ENCODE measurements at places on chromosomes 6 and 20. TPM values are rescaled to one million over a fixed set of nuclear protein-coding genes. Genes with fewer than 3 reads are reported as not detected.

DNA sequence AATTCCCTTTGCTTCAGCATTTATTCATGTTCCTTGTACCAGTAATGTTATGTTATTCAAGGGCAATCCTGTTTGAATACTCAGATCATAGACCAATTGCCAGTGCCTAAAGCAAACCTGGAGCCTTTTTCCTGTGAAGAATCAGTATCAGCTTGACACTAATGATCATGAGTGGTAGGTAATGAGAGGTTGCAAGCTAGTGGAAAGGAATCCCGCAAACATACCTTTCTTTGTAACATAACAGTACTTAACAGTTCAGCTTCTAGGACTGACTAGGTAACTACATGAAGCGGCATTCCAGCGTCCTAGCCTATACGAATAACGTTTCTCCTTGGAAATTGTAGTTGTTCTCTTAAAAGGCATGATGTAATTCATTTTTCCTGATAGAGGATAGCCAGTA lies 253.7 kb downstream of the TMEM242 start:
- H3K36me3 ChIP-seq: no peaks in the 10 kb centered on the region
- H3K4me1 ChIP-seq: no peaks in the 10 kb centered on the region
- H3K27ac ChIP-seq: no peak overlapping the region
- DNase-seq: no peak
- H3K27me3 ChIP-seq: no peaks in the 10 kb centered on the region

DNA sequence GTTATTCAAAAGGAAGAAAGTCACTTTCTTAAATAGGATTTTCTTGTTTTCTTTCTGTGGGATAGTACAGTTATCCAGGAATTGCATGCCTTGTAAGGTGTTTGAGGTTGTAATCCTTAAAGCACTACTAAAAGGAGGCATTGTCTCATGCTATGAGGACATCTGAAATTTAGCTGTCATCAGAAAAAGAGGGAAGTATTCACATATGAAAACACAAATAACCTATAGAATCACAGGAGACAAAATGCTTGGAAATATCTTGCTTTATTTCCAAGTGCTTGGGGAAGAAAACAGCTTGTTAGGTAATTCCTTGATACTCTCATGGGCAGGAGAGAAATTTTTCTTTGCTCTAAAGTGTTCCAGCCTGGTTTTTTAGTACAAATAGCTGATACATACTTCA lies 40.1 kb downstream of the HECA start:
- peaks cover 55% of the 10 kb centered on the region for H3K36me3 ChIP-seq
- no peaks in the 10 kb centered on the region for H3K4me1 ChIP-seq
- H3K27me3 ChIP-seq: no peaks in the 10 kb centered on the region
- H3K27ac ChIP-seq: no peak overlapping the region
- H3K4me3 ChIP-seq: no peak overlapping the region

DNA sequence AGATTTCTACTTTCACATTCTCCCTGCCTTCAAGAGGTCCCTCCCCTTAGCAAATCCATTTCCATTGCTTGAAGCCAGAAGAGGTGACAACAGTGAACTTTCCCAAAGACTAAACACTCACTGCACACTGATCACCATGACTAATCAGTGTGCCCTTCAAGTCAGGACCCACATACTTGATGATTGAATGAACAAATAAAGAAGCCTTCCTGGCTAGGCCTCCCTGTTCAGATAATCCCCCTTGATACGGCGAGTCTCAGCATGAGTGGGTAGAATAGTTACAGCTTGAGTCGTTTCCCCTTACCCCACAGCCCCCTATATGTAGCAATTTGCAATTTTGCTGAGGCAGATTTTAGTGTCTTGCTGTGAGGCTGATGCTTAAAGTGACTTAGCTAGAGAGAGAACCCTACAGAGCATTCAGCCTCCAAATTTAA lies 102.2 kb downstream of the UNC5CL start:
- no peak overlapping the region for H3K4me3 ChIP-seq
- H3K27ac ChIP-seq: no peak overlapping the region
- no peaks in the 10 kb centered on the region for H3K36me3 ChIP-seq
- H3K27me3 ChIP-seq: no peaks in the 10 kb centered on the region

TUBB1 gene
- total RNA-seq: not detected

SLC17A4 gene
- not detected for total RNA-seq

GRCh38 chr20:22686097-22686496 lies 101.7 kb upstream of the FOXA2 start:
- no peak overlapping the region for H3K27ac ChIP-seq
- H3K36me3 ChIP-seq: no peaks in the 10 kb centered on the region
- no peak for DNase-seq
- no peaks in the 10 kb centered on the region for H3K4me1 ChIP-seq
- H3K27me3 ChIP-seq: no peaks in the 10 kb centered on the region
- H3K4me3 ChIP-seq: no peak overlapping the region

GRCh38 chr20:46774236-46774635 lies 64.8 kb downstream of the SLC2A10 start:
- no peaks in the 10 kb centered on the region for H3K27me3 ChIP-seq
- no peaks in the 10 kb centered on the region for H3K4me1 ChIP-seq
- no peak overlapping the region for H3K27ac ChIP-seq
- H3K36me3 ChIP-seq: no peaks in the 10 kb centered on the region

DNA sequence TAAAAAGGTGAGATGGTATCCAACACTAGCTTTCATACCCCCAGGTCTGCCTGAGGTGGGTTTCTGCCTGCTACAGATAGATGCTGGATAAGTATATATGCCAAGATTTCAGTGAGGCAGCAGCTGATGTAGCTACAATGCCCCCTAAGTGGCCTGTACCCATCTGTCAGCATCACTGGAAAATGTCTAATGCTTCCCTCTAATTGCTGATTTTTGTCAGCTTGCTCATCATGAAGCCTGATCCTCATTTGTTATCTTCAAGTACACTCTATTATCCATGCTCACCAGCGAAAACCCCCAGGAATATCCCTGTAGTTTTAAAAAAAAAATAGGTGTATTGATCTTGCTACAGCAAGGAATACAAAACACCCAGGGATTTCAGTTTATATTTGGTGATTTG lies 32.2 kb downstream of the OPRM1 start:
- H3K27ac ChIP-seq: no peak overlapping the region
- no peaks in the 10 kb centered on the region for H3K4me1 ChIP-seq
- no peak overlapping the region for H3K4me3 ChIP-seq
- no peaks in the 10 kb centered on the region for H3K36me3 ChIP-seq
- no peaks in the 10 kb centered on the region for H3K27me3 ChIP-seq

NOX3 gene
- not detected for total RNA-seq

DNA sequence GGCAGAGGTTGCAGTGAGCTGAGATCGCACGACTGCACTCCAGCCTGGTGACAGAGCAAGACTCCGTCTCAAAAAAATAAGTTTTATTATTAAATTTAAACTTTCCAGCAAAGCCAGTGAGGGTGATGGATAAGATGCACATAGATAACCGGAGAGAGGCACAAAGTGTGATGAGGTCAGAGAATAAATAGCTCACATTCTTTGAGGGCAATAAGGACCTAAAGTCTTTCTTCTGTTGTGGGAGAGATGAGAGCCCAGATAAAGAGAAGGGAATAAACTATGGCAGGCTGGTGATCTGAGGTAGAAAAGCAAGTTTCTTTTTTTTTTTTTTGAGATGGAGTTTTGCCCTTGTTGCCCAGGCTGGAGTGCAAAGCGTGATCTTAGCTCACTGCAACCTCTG lies 20.6 kb upstream of the EZR start:
- H3K27me3 ChIP-seq: no peaks in the 10 kb centered on the region
- H3K27ac ChIP-seq: no peak overlapping the region
- H3K36me3 ChIP-seq: no peaks in the 10 kb centered on the region
- no peak for DNase-seq
- no peak overlapping the region for H3K4me3 ChIP-seq
- H3K4me1 ChIP-seq: no peaks in the 10 kb centered on the region

GRCh38 chr6:98769546-98769945 lies 64.8 kb upstream of the POU3F2 start:
- H3K4me1 ChIP-seq: no peaks in the 10 kb centered on the region
- no peak for DNase-seq
- H3K36me3 ChIP-seq: no peaks in the 10 kb centered on the region
- no peaks in the 10 kb centered on the region for H3K27me3 ChIP-seq
- no peak overlapping the region for H3K27ac ChIP-seq

TFAP2A gene
- total RNA-seq: 0.21 TPM

DNA sequence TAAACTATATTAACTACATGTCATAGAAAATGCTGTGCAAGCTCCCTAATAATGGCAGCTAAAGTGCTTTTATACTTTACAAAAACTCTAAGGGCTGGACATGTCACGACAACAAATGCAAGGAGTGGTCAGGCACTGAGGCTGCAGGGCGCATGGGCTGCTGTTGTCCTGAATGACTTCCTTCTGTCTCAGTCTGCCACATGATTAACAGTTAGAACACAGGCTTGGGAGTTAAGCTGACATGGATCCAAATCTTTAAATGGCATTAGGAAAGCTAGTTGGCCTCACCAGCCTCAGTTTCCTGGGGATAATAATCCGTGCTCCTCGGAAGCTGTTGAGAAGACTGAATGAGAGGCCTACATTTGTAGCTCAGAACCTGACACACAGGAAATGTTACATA lies 57.4 kb downstream of the PREP start:
- no peaks in the 10 kb centered on the region for H3K4me1 ChIP-seq
- no peak overlapping the region for H3K4me3 ChIP-seq
- DNase-seq: no peak
- no peaks in the 10 kb centered on the region for H3K27me3 ChIP-seq

DNA sequence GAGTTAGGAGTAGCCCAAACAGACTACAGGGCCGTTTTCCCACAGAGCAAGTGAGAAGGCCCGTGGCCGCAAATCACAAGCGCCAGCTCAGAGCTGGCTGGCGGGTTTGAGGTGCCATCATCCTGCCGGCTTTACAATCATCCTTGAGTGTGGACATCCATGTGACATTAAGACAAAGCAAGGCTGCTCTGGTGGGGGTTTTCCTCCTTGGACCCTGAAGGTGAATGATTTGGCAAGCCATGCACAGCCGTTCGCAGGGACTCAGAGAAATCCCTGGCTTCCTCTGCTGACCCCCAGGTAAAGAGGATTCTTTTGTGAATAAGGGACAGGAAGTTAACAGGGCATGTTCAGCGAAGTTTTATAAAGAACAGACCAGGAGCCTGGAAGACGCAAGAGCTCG lies 137.2 kb downstream of the AGPAT4 start:
- H3K27me3 ChIP-seq: no peaks in the 10 kb centered on the region
- H3K4me3 ChIP-seq: no peak overlapping the region
- H3K4me1 ChIP-seq: no peaks in the 10 kb centered on the region
- H3K27ac ChIP-seq: no peak overlapping the region
- H3K36me3 ChIP-seq: peaks cover 28% of the 10 kb centered on the region

GRCh38 chr20:57753332-57754164 lies 43.7 kb upstream of the PMEPA1 start:
- DNase-seq: no peak
- H3K27me3 ChIP-seq: no peaks in the 10 kb centered on the region
- no peaks in the 10 kb centered on the region for H3K36me3 ChIP-seq

RAMACL gene
- total RNA-seq: not detected

- no peaks in the 10 kb centered on the region for H3K4me1 ChIP-seq
- no peak for DNase-seq
Measured at GRCh38 chr6:28606424-28607391, 81.0 kb downstream of the GPX5 start.

GRCh38 chr20:38726804-38727606 lies 2.7 kb downstream of the SLC32A1 start:
- H3K4me3 ChIP-seq: no peak overlapping the region
- DNase-seq: no peak
- H3K27me3 ChIP-seq: peaks cover 62% of the 10 kb centered on the region
- no peak overlapping the region for H3K27ac ChIP-seq
- no peaks in the 10 kb centered on the region for H3K36me3 ChIP-seq

- H3K27ac ChIP-seq: no peak overlapping the region
- H3K36me3 ChIP-seq: no peaks in the 10 kb centered on the region
- no peaks in the 10 kb centered on the region for H3K27me3 ChIP-seq
- H3K4me1 ChIP-seq: no peaks in the 10 kb centered on the region
- no peak overlapping the region for H3K4me3 ChIP-seq
Measured at GRCh38 chr20:1949347-1950100, 44.3 kb downstream of the PDYN start.

RMND1 gene
- 3.8 TPM for total RNA-seq

DNA sequence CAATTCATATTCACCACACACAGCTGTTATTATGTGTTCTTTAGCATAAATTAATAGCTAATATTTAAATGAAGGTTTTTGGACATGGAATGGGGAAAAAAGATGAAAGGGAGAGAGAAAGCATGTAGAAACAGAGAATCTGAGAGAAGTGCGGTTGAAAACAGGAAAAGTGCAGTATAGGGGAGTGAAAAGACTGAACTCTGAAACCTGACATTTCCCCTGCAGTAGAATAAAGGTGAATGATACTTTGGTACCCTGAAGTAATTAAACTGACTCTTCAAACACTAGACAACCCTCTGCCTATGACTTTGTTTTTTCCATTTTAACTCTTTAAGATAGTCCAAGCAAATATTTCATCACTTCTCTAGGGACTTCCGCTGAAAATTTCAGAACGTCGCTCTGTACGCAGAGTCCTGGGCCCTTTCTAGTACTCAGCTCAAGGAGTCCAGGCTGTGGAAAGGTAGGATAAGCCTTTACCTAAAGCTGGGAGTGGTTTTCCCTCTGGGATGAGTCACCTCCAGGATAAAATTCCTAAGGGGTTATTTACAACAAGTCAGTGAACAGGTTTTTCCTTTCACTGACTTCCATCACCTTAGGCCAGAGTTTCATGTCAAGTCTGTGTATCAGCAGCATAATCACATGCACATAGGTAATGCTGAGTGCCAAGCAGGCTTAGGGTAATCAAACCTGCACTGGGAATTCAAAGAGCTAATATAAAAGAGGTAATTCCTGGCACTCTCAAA lies 614.5 kb downstream of the PKHD1 start:
- no peak overlapping the region for H3K4me3 ChIP-seq
- H3K27ac ChIP-seq: no peak overlapping the region
- no peaks in the 10 kb centered on the region for H3K36me3 ChIP-seq
- no peaks in the 10 kb centered on the region for H3K27me3 ChIP-seq
- no peaks in the 10 kb centered on the region for H3K4me1 ChIP-seq

DNA sequence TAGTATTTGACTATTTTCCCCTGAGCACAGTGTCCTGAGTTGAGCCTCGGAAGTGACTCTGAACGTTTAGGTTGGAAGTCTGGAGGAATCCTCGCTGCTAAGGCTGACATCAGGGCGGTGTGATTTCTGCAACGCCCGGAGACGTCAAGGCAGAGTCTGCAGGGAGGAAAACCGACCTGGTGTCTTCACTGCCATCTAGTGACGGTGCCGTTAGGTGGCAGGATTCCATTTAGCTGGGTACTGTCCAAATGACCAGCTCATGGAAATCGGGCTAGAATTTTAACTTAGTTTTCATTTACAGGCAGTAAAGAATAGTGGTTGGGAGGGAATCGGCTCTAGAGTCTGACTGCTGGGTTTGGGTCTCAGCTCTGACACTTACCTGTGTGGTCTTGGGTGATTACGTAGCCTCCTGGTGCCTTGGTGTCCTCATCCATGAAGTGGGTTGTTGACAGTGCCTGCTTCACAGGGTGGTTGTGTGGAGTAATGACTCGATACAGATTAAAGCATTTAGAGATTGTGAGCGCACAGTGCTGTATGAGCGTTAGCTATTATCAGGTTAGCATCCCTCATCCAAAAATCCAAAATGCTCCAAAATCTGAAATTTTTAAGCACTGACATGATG lies 35.0 kb downstream of the FOXF2 start:
- H3K36me3 ChIP-seq: no peaks in the 10 kb centered on the region
- H3K27ac ChIP-seq: no peak overlapping the region
- H3K4me3 ChIP-seq: no peak overlapping the region
- H3K27me3 ChIP-seq: no peaks in the 10 kb centered on the region
- no peaks in the 10 kb centered on the region for H3K4me1 ChIP-seq

GRCh38 chr6:28446818-28447511 lies 3.7 kb upstream of the ZSCAN23 start:
- no peaks in the 10 kb centered on the region for H3K36me3 ChIP-seq
- no peak for DNase-seq
- H3K4me3 ChIP-seq: peak overlapping the region; percentile 37
- no peaks in the 10 kb centered on the region for H3K4me1 ChIP-seq
- no peaks in the 10 kb centered on the region for H3K27me3 ChIP-seq
- H3K27ac ChIP-seq: no peak overlapping the region

RAB44 gene
- 0.21 TPM for total RNA-seq

BPIFB1 gene
- not detected for total RNA-seq

ANGPT4 gene
- 5.7 TPM for total RNA-seq

COX4I2 gene
- total RNA-seq: 61.4 TPM

HDDC2 gene
- 2.4 TPM for total RNA-seq

Measured in ascending aorta (tissue), 2 donors.